ENCODE measurements at places on chromosomes 16 and 17. TPM values are rescaled to one million over a fixed set of nuclear protein-coding genes. Genes with fewer than 3 reads are reported as not detected.

DNA sequence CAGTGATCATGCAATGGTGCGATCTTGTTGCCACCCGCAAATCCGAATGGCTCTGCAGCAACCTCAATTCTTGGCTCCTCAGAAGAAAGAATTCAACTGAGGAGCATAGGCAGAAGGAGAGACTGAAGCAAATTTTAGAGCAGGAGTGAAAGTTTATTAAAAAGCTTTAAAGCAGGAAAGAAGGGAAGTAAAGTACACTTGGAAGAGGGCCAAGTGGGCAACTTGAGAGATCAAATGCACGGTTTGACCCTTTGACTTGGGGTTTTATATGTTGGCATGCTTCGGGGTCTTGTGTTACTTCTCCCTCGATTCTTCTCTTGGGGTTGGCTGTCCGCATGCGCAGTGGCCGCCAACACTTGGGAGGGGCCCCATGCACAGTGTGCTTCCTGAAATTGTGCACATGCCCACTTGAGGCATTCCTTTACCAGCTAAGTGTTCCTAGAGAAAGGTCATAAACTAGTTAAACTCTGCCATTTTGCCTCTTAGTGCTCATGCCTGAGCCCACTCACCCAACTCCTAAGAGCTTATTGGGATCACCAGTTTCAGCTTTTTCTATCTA is 36.7 kb downstream of the ZNRF1 start:
- DNase-seq: no peak

GRCh38 chr16:67537270-67537635 is 8.6 kb downstream of the RIPOR1 start:
- peak; percentile 43 for DNase-seq

- no peak for DNase-seq
These were observed 127.6 kb downstream of the ABCC6 start for GRCh38 chr16:16095646-16096045.

- no peak for DNase-seq
These were observed 9.6 kb upstream of the MKS1 start for GRCh38 chr17:58228679-58229078.

DNA sequence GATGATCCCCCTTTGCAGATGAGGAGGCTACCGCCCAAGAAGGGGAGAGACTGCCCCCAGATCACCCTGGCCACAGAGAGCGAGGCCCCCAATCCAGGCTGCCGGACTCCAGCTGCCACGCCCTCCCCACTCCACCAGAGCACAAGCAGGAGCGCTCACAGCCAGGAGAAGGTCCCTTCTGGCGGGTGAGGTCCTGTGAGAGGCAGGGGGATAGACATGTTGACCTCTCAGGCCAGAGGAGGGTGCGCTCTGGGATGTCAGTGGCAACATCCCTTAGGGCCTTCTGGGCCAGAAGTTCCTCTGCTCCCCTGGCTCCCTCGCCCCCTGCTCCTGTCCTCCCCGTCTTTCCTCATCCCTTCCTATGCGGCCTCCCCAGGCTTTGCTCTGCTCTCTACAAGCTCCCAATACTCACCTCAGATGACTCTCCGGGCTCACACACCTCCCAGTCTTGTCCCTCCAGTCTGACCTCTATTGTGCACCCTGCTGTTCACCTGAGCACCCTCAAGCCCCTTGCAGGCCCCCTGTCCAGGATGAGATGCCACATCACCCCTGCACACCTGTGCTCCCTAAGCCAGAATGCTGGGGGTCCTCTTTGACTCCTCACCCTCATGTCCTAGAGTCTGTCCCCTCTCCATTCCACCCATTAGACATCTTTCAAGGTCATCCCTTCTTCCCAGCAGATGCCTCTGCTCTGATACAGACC is 5.0 kb upstream of the NXPH3 start:
- DNase-seq: no peak

DNA sequence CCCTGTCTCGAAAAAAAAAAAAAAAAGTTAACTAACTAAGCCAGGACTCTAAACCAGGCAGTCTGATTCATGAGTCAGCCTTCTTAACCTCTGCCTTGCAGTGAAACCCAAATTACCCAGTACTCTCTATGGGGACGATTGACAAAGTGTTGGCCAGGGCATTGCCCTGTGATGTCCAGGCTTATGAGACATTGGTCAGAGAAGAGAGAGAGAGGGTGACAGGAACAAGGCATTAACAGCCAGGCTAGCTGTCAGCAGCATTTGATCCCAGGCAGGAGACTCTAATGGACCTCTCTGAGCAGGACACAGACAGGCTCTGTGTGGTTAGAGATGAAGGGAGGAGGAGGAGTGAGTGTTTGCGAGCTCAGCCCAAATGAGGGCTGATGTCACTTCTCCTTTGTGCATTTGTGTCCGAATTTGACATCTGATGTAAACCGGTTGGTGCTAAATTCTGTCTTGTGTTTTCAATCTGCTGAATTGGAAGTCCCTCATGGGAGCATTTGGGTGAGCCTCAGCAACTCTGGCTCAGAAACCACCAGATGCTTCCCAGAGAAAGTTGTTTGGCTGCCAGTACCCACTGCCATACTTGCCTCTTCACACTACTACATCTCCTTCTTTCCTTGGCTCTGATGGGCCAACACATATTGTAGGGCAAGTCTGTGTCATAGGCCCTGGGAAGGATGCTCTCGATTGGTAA is 4.3 kb upstream of the MYL4 start:
- DNase-seq: peak; percentile 68

Gene PERCC1
- polyA plus RNA-seq: not detected

GRCh38 chr17:29682987-29683386 is 60.3 kb upstream of the CORO6 start:
- no peak for DNase-seq
